AG04450 (cell line): ENCODE measurements at places on chromosomes 1 and 21.

GRCh38 chr1:215241451-215241850 is 158.9 kb downstream of the KCNK2 start:
- DNase-seq: no peak

GRCh38 chr1:72170246-72170645 is 112.1 kb downstream of the NEGR1 start:
- DNase-seq: no peak

DNA sequence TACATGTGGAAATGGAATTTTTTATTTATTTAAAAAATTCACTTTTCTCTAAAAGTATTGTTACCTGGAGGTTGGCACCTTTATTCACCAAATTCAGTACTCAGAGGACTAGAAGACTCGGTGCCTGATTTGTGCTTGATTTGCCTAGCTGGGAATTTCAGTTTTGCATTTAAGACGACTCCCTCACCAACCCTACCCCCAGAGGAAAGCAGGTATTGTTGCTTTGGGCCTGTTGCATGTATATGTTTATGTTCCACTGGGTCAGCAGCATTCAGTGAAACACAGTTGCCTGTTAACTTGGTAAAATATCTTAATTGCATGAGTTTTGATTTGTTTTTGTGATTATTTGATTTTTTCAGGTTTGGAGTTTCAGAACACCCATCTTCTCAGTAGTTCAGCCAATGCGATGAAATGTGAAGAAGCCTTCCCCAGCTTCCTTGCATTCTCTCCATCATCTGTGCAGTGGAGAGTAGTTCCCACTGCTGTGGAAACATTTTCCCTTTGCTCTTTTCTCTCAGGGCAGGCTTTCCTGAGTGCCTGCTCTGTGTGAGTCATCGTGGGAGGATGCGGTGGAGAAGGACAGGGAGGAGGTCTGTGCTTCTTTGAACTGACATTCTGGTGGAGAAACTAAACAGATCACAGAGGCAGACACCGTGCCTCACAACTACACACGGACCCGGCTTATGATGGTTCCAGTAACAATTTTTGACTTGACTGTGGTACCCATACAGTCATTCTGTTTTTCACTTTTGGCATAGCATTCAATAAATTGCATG is 6.4 kb downstream of the ADARB1 start:
- DNase-seq: peak; percentile 15

- DNase-seq: no peak
Measured at GRCh38 chr1:175192111-175192629, 406 bp downstream of the KIAA0040 start.

GRCh38 chr1:192363177-192363576 is 46.4 kb downstream of the RGS21 start:
- DNase-seq: no peak

DNA sequence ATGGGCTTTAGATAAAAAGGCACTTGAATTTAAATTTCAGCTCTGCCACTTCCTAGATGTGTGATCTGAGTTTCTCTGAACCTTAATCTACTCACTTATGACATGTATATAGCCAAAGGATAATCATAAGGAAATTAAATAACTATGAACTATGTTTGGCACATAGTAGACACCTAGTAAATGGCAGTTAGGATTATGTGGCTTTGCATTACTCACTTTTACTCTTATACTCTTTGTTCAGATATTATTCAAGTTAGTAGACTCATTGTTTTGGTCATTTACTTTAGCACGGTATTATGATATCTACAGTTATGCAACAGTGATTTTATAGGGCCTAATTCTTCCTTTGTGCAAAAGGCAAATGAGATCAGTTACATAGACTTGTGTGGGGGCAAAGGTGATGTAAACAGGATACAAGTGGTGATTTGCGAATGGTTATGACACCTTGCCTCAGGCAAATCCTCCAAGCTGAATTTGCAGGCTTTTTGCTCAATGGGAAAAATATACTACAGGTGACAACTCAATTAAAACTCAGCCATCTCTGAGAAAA is 297.2 kb upstream of the PBX1 start:
- no peak for DNase-seq

DNA sequence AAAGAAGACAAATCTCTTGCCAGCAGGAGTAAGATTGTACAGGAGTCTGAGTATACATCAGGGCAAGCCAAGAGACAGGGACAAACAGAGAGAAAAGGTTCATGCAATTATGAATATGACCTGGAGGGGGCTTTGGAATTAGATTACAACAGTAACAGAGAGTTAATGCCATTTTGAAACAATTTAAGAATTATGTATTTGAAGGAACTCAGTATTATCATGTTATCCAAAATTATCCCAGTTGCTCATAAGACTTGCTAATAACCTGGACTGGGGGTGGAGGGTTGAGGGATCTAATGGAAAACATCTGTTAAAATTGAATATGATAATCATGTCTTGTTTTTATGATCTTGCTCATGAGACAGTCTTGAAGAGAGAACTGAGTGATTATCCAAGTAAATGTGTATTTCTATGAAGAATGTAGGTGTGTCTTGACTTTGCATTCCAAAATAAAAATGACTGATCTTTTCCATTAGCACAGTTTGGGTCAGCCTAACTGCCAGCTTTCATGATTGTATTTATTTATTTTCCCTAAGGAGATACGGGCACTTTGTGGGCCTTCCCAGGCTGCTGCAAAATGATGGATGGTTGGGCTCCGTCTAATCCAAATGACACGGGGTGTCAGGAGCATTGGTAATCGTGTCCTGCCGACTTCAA is 117.7 kb downstream of the ERG start:
- no peak for DNase-seq

- DNase-seq: no peak
Measured at GRCh38 chr1:83692524-83693381, 306.2 kb downstream of the TTLL7 start.

GRCh38 chr1:35745124-35745730 is 24.6 kb downstream of the CLSPN start:
- DNase-seq: no peak

- no peak for DNase-seq
Measured at GRCh38 chr1:119903443-119903835, 7.1 kb upstream of the ADAM30 start.

DNA sequence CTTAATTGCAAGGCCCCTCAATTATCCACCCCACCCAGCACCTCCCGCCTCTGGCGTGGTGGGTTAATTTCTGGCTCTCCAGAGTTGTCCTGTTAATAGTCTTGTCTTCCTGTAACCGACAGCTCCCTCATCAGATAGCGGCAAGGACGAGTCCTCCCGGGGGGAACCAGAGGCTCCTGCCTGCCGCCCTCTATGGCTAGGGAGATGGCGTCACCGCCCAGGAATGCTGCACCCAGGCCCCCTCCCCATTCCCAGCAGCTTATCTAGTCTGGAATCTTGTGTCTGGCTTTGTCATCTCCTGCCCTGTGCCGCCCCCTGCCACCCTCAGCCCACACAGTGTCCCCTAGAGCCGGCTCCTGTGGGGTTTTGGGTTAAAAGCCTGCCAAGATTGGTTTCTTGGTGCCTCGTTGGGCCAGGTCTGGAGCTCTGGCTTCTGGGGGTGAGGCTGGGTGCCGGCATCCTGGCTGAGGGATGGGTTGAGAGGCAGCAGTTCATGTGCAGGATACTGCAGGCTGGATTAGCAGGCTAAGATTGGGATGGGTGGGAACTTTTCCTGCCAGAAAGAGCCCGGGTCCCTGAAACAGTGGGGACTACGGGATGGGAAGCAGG is 48.8 kb downstream of the EDN2 start:
- no peak for DNase-seq

DNA sequence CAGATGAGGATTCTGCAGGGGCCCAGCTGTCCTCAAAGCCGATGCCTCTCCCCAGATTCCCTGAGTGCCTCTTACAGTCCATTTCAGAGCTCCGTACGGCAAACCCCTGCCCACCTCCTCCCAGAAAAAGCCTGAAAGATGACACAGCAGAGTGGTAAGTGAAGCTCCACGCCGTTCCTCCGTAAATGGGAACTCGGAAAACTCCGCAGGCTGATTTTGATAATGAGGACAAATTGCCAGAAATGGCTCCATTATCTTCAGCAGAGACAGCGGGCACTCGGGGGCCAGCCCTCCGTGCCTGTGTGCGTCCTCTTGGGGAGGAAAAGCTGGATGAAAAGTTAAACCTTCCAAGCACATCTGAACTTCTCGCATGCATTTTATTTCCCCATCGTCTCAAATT is 81.1 kb downstream of the NPHP4 start:
- no peak for DNase-seq

DNA sequence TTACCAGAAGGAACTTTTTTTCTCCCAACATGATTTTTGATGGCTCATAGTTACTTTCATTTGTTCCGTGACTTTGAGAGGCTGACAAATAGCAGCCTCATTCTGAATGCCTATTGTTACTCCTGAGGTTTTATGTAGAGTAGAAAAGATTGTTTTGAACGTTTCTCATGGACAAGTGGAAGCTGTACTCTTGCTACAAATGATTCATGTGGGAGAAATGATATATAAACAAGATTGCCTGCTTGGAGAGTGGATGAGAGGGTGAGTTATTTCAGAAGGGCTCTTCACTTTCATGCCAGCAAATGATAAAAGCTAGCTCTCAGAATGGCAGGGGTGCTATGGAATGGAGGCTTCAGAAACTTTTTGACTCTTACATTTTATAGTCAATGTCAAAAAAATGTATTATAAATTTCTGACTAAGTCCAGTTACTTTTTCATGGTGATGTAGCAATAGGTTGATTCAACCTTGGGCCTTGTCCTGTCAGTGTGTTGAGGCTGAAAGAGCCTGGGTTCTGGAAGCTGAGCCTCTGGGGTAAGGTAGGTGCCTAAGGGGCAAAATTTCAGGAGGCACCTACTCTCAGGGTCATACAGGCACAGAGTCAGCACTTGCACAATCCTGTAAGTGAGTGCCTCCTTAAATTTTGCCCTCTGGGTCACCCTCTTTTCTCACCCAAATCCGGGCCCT is 19.4 kb downstream of the JUN start:
- DNase-seq: no peak

DNA sequence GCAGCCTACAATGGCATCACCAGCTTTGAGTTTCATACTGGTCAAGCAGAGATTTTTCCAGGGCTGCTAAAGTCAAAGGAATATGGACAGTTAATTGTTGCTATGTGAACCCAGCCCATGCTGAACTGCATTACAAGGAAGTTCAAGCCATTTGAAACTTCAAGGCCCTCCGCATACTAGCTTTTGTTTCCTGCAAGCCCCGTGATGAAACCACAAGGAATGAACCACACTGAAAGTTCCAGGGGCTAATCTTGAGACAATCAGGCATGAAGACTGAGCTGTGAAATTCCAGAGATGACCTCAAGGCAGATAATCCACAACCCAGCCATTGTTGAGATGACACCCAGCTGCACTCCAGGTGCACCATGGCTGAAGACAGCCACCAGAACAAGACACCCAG is 180.8 kb downstream of the C1orf21 start:
- no peak for DNase-seq

DNA sequence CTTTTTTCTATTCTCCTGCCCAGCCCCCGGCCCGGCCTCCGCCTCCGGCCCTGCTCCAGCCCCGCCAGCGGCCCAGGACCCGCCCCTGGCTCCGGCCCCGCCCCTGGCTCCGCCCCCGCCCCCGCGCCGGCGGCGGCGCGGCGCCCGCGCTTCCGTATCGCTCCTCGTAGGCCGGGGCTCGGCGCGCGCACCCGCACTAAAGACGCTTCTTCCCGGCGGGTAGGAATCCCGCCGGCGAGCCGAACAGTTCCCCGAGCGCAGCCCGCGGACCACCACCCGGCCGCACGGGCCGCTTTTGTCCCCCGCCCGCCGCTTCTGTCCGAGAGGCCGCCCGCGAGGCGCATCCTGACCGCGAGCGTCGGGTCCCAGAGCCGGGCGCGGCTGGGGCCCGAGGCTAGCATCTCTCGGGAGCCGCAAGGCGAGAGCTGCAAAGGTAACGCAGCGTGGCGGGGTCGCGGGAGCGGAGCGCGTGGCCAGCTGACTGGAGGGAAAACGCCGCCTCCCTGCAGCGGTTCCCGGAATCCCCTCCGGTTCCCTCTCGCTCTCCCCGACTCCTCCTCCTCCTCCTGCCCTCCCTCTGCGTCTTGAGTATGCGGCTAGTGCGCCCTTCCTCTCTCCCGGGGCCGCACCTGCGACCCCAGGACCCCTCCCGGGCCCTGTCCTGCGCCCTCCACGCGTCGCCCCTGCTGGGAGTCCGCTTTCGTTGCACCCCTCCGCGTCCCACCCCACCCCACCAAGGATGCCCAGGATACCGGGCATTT is at the start of gene IFNAR2:
Gene IFNAR2, plus strand, starts transcription at position 155 of the 761 bp plus-strand sequence. CDS start 11,985 bp downstream, outside the sequence.
- DNase-seq: no peak

DNA sequence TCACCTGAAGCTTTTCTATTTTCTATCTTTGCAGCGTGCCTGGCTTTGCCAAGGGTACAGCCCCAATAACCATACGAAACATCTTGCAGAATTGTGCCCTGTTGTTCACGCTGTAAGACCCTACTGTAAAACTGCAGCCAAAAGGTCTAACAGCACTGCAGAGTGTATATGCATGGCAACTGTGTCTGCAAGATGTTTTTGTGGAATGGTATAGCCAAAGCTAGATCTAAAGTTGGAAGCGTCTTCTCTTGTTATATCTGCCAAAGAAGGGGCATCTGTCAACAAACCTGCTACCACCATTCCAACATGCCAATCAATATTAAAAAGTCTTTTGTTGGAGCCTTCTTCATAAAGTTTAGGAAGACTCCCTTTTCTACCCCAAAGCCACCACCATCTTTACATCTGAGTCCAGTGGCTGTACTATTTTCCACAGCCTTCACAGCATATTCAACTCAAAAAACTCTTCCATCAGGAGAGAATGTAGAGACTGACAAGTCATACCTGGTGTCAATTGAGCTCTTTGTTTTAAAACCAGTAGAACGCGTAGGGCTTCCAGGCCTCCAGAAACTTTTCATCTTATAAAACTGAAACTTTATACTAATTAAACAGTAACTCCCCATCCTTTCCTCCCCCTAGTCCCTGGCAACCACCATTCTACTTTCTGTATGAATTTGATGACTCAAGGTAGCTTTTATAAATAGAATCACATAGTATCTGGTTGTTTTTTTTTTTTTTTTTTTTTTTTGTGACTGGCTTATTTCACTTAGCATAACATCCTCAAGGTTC is 40.0 kb downstream of the ZSCAN20 start:
- DNase-seq: no peak

- DNase-seq: no peak
Measured at GRCh38 chr1:66168467-66168887, 365.5 kb upstream of the SGIP1 start.

- DNase-seq: no peak
Measured at GRCh38 chr1:56403321-56403720, 176.0 kb downstream of the PLPP3 start.

DNA sequence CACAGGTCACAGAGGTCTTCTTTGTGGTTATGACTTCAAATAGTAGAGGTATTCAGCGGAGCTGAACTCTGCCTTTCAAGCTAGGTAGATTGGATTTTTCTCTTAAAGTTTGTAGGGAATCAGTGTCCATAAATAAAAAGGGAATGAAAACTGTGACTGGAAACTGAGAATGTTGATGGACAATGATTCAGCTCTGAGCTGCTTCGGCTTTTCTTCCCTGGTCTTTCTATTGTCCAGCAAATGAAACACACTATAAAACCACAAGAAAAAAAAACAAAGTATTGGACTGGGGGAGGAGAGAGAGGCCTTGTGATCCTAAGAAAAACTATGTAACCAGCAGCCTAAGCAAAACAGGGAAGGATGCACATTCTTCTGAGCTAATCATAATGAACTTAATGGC is 11.1 kb downstream of the TNNI3K start:
- no peak for DNase-seq

GRCh38 chr1:25832336-25833037 is 12.7 kb downstream of the MTFR1L start:
- DNase-seq: no peak

- DNase-seq: no peak
Measured at GRCh38 chr1:9373619-9374018, 80.9 kb downstream of the SPSB1 start.

GRCh38 chr1:28792644-28793121 is 19.3 kb upstream of the OPRD1 start:
- DNase-seq: no peak

- no peak for DNase-seq
Measured at GRCh38 chr1:202711949-202712635, 1.8 kb upstream of the SYT2 start.
